ENCODE measurements at places on chromosomes 4 and X. TPM values are rescaled to one million over a fixed set of nuclear protein-coding genes. Genes with fewer than 3 reads are reported as not detected.

- DNase-seq = no peak
These were observed 3.7 kb upstream of the C4orf36 start for GRCh38 chr4:86895692-86896488.

Gene CSN1S1
- polyA plus RNA-seq = not detected

Gene TEX13C
- polyA plus RNA-seq = not detected

- DNase-seq = no peak
These were observed 44.1 kb downstream of the SLC39A8 start for GRCh38 chr4:102301167-102301566.

GRCh38 chr4:5826437-5827107, 66.3 kb downstream of the CRMP1 start:
- no peak for DNase-seq

DNA sequence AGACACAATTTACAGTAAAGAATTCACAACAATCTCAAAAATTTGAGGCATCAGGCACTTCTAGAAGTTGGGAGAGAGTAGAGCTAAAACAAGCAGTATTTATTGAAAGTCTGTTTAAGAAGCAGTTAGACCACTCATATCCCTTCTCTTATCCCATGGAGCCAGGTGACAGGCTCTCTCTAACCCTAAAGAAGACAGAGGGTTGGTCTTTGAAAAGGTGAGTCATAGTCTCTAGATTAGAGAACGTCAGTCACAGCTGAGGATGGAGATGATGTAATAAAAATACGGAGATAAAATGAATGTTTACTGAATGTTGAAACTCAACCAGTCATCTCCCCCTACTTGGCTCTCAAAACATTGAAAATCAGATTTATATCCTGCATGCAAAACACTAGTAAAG, 223.8 kb downstream of the CHIC2 start:
- DNase-seq = no peak

- no peak for DNase-seq
These were observed 2.2 kb upstream of the FBXL5 start for GRCh38 chr4:15657366-15657765.

- DNase-seq = no peak
These were observed 181.6 kb downstream of the LARP7 start for GRCh38 chr4:112818594-112818965.

- no peak for DNase-seq
These were observed 136.6 kb downstream of the FBXW7 start for GRCh38 chr4:152399246-152399645.

Gene PHEX
- not detected for polyA plus RNA-seq

GRCh38 chr4:68874507-68874906, 58.7 kb downstream of the UGT2B10 start:
- DNase-seq = no peak

DNA sequence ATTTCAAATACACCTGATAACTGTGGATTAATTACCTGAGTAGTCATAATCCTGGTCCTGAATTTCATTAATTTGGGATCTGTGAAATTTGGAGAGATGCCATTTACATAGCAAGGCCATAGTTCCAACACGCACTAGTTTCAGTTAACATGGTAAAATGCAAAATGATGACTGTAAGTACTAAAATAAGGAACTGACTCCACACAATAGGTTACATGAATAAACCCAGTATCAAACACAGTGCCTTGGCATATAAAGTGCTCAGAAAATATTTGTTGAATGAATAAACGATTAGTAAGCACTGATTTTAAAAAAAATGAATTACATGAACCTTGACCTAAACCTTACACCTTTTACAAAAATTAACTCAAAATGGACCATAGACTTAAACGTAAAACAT, 9.0 kb downstream of the FBXO8 start:
- no peak for DNase-seq

Gene SULT1B1
- 0.10 TPM for polyA plus RNA-seq

Gene CHIC1
- 2.7 TPM for polyA plus RNA-seq

- DNase-seq = no peak
These were observed 4.3 kb upstream of the ZCCHC4 start for GRCh38 chr4:25308306-25308705.

GRCh38 chr4:19596342-19596741, 655.4 kb upstream of the SLIT2 start:
- no peak for DNase-seq

DNA sequence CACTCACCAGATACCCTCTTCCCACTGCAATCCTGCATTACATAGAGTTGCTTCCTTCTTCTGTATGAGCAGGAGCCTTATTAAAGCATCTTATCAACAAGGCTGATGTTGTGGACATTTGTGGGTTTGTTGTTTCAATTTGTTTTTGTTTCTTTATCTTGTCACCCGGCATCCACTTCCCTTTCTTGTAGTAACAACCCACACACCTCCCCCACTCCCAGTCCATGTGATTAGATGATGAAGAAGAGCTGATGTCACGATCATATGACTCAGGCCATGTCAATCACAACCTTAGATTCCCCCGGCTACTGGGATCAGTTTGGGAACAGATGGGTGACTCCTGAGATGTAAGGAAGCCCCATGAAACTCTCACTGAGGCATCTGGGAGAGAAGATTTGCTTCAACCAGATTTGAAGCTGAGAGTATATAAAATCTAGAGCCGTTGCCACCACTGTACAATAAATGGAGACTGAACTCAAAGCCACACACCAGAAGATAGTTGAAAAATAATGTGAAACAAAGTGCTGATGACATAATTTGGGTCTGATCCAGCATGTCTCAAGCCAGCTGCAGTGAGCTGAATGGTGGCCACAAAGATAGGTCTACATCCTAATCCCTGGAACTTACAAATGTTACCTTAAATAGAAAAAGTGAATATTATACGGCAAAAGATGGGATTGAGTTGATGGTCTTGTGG, 34.1 kb upstream of the SRD5A3 start:
- no peak for DNase-seq

Gene ARHGAP36
- polyA plus RNA-seq = 0.17 TPM

DNA sequence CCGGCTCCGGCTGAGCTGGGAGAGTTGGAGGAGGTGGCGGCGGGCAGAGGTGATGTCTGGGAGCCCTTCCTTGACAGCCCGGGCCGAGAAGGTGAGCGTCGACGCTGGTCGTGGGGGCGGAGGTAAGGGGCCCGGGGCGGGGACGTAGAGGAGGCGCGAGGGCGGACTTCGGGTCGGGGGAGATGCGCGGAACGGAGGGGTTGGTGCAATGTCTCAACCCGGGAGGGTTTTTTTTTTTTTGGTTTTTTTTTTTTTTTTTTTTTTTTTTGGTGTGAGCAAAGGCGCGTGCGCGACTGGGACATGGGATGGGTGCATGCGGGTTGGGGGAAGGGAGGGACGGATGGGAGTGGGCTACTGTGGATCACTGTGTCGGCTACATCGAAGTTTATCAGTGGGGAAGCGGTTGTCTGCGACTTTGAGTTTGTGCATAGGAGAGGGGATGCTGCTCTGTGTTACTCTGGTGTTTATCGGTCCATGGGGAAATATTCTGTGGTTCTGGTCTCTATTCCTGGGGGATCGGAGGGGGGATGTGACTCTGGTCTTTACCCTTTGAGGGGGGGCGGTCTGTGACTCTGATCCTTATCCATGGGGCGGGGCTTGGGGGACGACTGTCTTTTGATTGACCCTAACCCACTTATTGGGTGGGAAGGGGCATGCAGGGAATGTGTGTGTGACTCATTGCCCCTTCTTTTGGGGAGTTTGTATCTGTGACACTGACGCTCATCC, 537 bp downstream of the RBM10 start:
- no peak for DNase-seq

Gene CFAP97
- 7.5 TPM for polyA plus RNA-seq

Gene SMIM10L2A
- 0.08 TPM for polyA plus RNA-seq

DNA sequence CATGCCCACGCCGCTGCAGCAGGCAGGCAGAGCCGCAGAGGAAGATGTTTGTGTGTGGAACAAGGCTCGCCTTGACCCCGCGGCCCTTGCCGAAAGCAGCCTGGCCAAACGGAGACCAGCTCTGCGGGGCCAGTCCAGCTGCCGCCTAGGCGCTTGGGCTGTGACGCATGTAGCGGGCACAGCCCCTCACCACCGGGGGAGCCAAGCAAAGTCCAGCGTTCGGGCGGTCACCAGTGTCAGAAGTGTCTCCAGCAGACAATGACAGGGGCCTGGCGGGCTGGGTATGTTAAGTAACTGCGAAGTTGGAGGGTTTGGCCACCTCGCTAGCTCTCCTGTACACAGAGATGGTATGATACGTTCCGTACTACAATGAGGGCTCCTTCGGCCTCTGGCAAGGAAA, 1.3 kb downstream of the AMER1 start:
- DNase-seq = peak; percentile 32

- no peak for DNase-seq
These were observed 69.2 kb downstream of the HADH start for GRCh38 chr4:108058685-108059440.

Gene TRIML2
- not detected for polyA plus RNA-seq

- DNase-seq = no peak
These were observed 18.4 kb downstream of the CCKAR start for GRCh38 chr4:26471890-26472289.

DNA sequence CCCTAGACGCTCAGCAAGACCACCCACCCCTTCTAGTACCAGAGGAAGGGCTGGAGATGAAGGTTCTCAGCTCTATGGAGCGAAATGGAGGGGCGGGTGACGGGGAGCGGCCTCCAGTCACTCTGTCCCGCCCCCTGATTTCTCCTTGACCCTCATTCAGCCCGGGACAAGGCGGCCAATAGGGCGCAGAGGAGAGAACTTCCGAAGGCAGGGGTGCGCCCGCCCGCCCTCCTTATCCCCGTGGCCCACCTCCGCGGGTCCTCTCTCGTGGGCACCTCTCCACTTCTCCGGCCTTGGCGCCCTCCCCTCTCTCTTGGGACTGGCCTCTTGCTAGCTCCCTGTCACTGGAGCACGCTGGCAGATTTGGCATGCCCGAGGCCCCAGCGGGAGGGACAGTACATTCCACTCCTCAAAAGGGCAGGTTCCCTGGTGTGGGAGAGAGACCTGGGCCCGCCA, 1.1 kb upstream of the SEPTIN6 start:
- DNase-seq = no peak

DNA sequence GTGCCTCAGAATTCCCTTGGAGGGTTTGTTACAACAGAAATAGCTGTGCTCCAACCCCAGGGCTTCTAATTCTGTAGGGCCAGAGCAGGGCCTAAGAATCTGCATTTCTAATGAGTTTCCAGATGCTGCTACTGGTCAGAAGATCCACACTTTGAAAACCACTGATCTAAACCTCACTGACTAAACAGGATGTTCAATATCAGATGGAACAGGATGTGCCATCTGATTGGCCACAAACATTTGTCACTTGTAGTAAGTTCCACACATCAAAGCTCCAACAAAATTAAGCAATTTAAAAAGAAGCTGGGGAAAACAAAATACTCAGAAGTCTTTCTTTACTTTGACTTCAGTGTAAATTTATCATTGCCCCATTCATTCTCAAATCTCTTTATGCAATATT, 14.3 kb downstream of the CASK start:
- DNase-seq = no peak

Gene EFHC2
- polyA plus RNA-seq = 0.08 TPM

Gene CD38
- 2.7 TPM for polyA plus RNA-seq

DNA sequence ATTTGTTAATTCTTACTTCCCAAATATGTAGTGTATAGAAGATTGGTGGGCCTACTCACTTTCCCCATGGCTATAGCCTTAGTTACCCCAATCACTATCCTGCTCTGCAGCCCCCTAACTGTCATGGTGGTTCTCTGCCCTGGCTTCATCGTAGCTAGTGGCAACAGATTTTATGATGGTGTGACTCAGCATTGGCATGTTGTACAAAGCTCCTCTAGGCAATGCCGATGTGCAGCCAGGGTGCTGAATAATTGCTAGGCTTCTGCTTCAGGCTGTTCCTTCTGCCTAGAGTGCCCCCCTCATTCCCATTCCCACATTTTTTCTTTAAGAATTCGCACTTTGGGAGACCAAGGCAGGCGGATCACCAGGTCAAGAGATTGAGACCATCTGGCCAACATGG, 35.2 kb downstream of the AFF2 start:
- no peak for DNase-seq

GRCh38 chr4:100833906-100834305, 316.1 kb upstream of the EMCN start:
- DNase-seq = no peak

Gene PLA2G12A
- polyA plus RNA-seq = 19.1 TPM

DNA sequence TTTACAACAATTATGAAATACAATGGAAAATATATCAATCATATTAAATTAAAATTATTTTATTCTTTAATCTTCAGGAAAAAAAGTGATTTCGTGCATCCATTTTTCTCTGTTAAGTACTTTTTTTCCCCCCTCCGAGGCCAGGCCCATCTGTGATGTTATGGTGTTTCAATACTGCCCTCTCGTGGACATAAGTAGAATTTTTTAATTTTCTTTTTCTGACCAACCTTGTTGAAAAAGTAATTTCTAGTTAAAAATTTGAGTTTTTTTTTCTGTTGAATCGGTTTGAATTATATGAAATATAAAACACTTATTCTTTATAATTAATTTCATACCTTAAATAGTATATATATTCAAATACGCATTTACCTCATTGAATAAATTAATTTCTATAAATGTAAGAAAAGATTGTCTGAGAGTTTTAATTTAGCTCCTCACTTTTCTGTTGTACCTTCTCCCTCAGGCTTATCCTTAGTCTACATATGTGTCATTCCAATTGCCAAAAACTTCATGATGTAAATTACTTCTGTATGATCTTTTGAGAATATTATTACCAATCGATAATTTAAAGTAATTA, 175.8 kb upstream of the TECRL start:
- DNase-seq = no peak

DNA sequence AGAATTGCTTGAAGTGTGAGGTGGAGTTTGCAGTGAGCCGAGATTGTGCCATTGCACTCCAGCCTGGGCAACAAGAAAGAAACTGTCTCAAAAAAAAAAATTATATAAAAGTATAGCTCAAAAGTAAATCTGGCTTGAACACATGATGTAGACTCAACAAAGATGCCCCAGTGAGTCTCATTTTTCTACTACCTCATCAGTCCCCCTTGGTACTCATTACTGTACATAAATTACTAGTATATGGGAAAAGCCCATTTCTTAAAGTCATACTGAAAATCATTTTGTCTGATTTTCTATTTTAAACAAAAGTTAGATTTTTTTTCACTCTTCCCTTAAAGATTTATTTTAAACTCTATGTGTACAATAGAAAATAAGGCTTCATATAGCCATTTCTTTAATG, 39.2 kb downstream of the FAM241A start:
- no peak for DNase-seq

Gene ODAPH
- polyA plus RNA-seq = 0.05 TPM

DNA sequence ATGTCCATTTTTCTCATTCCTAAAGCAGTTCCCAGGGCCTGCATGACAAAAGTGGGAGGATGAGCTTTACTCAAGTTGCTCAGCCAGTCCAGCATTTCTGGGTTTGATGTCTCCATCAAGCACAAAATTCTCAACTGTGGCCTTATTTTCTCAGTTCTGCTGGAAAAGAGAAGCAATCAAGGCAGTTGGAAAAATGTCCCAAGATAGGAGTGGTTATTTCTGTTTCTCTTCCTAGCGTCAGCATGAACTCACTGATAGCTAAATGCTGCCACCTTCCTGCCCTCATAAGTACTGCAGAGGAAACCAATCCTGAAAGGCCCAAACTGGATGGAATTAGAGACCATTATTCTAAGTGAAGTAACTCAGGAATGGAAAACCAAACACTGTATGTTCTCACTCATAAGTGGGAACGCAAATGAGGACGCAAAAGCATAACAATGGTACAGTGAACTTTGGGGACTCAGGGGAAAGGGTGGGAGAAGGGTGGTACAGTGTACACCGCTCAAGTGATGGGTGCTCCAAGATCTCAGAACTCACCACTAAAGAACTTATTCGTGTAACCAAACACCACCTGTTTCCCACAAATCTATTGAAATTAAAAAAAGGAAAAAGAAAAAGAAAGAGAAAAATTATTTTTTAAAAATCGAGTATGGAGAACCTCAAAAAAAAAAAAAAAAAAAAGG, 29.6 kb downstream of the ADH7 start:
- peak; percentile 49 for DNase-seq

- DNase-seq = no peak
These were observed 1.8 kb downstream of the FGFR3 start for GRCh38 chr4:1794809-1795298.

Measured in psoas muscle (tissue), 8 donors.